DMS53 (cell line): ENCODE measurements at places on chromosomes 4 and X.

DNA sequence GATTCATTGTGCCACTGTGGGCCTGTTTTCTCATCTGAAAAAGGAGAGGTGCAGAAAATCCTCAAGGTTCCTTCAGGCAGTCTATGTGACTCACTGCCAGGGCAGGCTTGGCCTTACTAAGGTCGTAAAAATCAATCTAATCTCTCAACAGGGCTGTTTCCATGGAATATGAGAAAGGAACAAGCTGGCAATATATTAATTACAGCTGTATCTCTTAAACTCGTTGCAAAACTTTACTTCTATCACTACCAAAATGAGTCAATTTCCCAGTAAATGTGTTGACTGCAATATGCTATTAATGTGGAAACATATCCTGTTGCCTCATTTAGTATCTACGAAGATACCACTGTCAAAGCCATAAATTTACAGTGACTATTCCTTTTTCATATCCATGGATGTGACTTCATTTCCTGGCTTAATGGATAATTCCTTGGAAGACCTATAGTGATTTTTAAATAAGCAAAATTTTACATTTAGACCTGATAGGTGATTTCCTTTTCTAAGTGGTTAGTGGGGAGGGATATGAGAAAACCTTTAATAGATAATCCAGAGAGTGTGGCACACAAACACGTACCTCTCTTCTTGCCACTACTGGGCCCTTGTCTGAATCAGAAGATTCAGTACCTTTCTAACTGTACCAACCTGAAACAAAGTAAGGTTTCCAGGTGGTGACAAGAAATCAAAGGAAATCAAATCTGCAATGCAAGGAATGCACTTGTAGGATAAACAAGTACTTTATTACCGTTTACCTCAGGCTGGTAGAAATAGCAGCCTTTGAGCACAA, 127.4 kb upstream of the FTHL17 start:
- no peak for DNase-seq

GRCh38 chr4:2786152-2786671, 6.7 kb upstream of the SH3BP2 start:
- no peak for DNase-seq

- DNase-seq, result no peak
Observed at GRCh38 chrX:109813236-109813635, 80.2 kb upstream of the ACSL4 start.

DNA sequence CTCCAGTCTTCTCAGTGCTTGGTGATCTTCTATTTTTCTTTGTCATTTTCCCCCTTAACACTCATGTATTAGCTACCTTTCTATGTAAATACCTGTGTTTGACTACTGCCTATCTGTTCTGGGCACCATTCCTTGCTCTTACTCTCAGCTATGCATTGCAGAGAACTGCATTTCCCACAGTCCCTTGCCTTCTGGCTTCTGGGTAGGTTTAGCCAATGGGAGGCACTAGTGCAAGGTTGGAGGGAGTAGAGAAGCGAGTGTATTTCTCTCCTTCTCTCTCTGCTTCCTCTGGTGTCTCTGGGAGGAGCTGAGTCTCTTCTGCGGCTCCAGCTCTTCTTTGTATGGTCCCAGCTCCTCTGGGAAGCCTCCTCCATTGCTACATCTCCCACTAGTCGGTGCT, 50.5 kb downstream of the CWH43 start:
- no peak for DNase-seq

- peak; percentile 74 for DNase-seq
Observed at GRCh38 chrX:38804682-38805431, 3.6 kb downstream of the MID1IP1 start.

GRCh38 chrX:13658602-13659001, 5.7 kb downstream of the TCEANC start:
- peak; percentile 39 for DNase-seq

GRCh38 chr4:5185551-5185950, 134.3 kb downstream of the STK32B start:
- DNase-seq, result no peak

DNA sequence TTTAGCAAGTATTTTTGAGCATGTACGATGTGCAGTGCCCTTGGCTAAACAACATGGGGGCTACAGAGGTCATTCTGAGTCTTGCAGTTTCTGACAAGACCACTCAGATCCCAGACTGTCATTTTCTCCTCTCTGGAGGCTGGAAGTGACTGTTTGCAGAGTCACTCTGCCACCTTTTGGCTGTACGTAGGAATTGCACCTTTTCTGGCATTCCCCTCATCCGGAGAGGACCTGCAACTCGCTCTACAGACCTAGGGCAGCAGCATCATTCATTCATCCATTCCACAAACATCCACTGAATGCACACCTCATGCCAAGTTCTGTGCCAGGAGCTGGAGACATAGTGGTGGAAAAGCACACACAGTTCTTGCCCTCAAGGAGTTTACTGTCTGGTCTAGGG, 160.4 kb upstream of the GPR101 start:
- DNase-seq, result peak; percentile 74

GRCh38 chr4:71473541-71474240, 134.9 kb downstream of the SLC4A4 start:
- DNase-seq, result no peak

DNA sequence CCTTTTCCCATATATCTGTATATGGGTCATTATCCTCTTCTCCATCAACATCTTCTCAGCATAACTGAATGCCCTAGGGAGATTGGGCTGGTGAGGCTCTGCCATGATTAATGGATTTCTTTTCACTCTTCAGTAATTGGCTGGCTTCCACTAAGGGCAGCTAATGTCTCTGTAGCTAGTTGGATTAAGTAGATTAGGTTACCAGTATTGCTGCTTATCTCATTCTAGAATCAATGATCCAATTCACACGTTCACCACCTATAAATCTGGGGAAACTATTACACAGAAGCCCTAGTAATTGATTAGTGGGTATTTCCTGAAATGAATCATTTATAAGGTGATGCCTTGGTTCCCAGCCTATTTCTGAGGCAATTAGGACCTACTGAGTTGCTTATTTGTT, 94.8 kb downstream of the KDR start:
- DNase-seq, result no peak

DNA sequence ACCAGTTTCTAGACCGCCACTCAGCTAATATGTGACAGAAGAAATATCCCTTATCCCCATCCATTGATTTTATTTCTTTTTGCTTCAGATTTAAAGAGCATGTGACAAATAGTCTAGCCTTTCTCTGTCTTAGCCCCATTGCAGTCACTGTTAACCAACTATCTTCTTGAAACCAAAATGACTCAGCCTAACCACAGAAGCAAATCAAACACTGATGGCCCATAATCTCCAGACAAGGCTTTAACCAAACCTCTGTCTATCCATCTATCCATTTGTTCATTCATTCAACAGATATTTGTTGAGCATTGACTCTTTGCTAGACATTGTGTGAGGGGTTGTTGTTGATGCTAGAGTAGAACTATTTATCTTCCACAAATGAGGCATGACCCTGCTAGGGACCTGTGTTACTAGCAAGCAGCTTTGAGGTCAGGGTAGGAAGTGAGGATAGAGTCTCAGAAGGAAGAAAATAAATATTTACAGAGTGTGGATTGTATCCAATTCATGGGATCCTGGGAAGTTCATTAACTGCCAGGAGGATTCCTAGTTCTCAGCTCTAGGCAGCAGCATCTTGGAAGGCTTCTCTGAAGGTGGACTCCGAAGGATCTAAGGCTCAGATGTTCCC, 22.5 kb downstream of the HNRNPH2 start:
- DNase-seq, result peak; percentile 49

DNA sequence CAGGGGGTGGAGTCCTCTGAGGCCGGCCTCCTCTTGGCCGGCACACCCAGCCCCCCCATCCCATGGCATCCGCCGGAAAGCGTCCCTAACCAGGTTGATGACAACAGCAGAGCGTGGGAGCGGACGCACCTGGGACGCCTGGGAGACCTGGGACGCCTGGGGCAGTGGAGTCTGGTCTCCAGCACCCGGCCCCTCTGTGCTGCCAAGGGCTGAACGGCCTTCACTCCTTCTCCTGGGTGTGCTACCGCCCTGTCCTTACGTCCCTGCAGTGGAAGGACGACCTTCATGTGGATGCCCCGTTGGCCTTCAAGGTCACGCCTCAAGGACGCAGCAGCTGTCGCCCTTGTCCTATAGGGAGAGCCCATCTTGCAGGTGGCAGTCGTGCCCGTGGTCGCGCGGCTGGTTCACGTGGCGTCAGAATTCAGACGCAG, 26.9 kb downstream of the NKX1-1 start:
- no peak for DNase-seq

GRCh38 chr4:26204249-26204825, 116.5 kb upstream of the RBPJ start:
- no peak for DNase-seq

DNA sequence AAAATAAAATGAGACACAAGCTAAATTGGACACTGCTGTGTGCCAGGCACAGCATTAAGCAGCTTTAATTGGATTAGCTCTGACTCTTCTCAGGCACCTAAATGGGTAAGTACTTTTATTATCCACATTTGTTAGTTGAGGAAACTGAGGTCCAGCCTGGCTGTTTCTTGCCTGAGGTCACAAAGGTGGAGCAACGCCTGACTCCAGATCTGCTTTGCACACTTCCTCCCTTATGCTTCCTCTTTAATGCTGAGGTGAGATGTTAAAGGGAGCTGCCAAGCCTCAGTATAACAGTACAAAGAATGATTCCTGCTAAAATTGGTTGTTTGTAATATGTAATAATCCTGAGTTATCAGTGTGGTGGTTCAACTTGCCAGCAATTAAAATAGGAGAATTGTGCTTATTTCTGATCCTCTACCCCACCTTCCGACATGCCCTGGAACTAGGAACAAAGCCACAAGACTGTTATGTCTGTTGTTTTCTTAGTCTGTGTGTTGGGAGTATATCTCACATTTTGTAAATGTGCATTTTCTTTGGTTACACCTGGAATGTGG, 74.4 kb downstream of the AFF1 start:
- DNase-seq, result no peak

DNA sequence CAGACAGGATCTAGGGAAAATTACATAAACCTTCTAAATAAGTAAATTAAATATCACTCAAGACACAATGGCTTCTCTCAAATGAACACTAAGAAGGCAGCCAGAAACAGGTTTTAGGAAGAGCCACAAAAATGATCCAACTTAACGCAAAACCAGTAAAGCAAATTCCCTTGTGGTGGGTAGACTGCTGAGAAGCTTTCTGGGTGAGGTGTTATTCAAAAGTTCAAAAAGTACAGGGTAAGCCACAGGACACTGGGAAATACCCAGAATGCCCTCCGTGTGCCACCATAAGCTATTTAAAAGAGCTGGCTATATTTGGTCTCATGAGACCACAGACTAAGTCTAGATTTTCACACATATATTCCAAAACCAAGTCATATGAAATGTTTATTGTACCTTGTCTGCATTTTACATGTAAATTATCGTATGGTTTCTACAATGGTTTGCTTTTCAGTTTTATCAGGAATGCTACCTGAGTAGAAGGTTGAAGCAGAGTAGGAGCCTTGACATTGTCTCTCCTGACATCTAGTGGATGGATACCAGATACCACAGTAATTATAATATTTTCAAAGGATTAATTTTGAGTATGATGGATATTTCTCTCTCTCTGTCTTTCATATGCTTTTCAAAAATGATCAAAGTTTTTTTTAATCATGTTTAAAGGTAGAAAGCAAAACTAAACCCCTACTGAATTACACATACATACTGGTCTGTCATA, 109.3 kb upstream of the KLHL13 start:
- DNase-seq, result peak; percentile 64

DNA sequence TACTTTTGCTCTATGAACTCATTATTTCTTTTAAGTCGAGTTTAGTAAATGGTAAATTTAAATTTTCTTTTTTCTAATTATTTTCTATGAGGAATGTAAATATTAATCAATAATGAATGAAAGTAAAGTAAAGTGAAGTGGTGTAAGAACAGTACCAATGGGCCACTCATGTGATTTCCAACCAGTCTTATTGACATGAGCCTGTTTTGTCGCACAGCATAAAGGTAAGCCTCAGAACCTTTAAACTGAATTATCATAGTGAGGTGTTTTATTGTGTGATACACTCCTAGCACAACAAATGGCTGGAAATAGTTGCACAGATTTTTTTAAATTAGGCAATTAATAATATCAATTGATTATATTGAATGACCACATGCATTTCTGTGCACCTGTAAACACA, 1.1 kb downstream of the ADH1C start:
- DNase-seq, result no peak

GRCh38 chr4:68466751-68467150, 19.5 kb downstream of the TMPRSS11E start:
- DNase-seq, result no peak

DNA sequence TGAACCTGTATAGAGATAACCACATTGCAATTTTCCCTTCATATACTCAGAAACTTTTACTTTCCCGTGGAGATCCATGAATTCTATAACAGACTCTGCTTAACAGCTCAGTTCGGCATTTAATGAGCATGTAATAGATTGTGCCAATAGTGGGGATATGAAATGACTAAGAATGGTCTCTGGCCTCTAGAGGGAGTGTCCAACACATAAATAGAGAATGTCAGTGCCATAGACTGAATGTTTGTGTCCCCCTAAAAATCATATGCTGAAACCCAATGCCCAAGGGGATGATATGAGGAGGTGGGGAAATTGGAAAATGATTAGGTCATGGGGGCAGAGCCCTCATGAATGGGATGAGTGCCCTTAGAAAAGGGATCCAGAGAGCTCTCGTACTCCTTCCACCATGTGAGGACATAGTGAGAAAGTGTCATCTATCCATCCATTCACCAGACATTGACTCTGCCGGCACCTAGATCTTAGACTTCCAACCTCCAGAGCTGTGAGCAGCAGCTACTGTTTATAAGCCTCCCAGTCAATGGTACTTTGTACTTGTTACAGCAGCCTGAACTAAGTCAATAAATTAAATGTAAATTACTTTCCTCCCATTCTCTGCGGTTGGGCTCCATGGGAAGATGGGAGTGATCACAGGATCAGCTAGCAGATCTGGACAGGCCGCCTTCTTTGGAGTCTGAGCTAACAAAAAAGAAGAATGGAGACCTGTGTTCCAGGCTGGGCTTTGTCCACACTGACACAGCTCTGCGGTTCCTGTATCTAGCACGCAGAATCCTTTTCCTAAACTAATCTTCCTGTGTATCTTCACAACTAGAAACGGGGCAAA, 28.1 kb upstream of the HPSE start:
- peak; percentile 7 for DNase-seq

DNA sequence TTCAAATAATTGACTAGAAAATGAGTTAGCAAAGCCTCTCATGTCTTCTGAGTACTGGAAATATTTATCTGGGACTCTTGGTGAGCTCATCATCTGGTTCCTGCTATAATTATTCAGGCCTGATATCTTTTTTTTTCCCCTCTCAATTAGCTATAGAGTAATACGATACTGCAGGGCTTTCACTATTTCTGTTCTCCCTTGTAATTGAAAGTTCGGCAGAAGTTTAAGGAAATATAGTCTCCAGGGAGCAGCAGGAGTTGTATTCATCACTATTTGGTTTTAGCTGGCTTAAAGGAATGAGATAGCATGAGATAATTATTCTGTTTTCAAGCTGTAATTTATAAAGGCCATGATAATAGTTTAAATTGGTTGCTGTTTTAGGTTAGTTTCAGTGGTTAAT, 378.6 kb upstream of the EPHA5 start:
- no peak for DNase-seq

DNA sequence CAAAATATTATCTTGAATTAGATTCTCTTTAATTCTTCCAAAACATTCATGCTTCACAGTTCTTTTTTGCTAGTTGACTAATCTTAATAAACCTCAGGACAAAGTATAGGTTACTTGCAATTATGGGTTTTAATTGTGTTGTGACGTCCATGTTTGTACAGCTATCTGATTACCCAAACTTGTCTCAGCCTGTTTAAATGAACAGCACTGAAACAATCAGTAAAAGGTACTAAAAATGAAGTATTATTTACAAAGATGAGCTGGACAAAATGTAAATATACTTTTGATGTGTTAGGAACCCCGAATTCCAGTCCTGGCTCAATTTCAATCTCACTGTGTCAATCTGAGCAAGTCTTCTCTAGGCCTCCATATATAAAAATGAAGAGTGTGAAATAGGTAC, 57.4 kb upstream of the SLC6A14 start:
- peak; percentile 16 for DNase-seq
